ENCODE measurements at places on chromosomes 7 and 10.

GRCh38 chr7:5200561-5201235 lies 10.7 kb downstream of the WIPI2 start:
- no peak for DNase-seq

DNA sequence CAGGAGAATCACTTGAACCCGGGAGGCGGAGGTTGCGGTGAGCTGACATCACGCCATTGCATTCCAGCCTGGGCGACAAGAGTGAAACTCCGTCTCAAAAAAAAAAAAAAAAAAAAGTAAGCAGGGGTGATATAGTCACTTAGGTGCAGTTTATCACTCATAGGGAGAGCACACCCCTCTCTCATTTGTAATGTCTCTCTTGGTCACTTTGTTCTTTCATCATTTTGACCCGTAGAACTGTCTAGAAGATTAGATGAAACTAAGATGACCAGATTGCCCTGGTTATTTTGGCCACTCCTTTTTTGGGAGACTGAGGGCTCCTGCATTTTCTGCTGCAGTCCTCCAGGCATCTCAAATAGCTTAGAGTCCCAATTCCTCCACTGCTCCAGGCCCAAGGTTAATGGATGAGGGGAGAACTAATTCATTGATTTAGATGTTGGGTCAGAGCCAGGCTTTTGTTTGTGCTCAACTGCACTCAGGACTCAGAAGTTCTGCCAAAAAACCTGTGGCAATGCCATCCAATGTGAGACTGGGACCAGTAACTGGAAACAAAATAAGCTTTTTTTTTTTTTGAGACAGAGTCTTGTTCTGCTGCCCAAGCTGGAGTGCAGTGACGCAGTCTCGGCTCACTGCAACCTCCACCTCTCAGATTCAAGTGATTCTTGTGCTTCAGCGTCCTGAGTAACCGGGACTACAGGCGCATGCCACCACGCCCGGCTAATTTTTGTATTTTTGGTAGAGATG lies 50.0 kb upstream of the CAMK1D start:
- DNase-seq, result no peak

GRCh38 chr7:120740348-120740747 lies 117.6 kb downstream of the TSPAN12 start:
- DNase-seq, result no peak

- DNase-seq, result no peak
Observed at GRCh38 chr7:20013536-20013935, 203.6 kb downstream of the MACC1 start.

GRCh38 chr7:129421717-129422250 lies 12.4 kb upstream of the STRIP2 start:
- DNase-seq, result no peak

DNA sequence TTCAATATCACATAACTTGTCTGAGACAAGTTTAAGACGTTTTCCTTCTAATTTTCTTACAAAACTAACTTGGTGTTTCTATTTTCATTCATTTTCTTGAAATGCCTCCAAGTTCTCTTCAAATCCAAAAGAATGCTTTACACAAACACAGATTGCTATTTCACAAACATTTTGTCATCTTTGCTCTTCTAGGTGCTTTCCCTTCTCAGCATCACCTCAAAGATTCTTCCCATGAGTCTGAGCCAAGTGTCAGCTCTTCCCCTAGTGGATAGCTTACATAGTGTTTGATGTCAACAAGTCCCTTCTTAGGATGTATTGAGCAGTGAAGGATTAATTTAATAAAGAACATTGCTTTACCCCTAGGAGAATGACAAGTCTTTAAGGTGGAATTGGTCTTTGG lies 38.1 kb upstream of the SEMA3A start:
- no peak for DNase-seq

DNA sequence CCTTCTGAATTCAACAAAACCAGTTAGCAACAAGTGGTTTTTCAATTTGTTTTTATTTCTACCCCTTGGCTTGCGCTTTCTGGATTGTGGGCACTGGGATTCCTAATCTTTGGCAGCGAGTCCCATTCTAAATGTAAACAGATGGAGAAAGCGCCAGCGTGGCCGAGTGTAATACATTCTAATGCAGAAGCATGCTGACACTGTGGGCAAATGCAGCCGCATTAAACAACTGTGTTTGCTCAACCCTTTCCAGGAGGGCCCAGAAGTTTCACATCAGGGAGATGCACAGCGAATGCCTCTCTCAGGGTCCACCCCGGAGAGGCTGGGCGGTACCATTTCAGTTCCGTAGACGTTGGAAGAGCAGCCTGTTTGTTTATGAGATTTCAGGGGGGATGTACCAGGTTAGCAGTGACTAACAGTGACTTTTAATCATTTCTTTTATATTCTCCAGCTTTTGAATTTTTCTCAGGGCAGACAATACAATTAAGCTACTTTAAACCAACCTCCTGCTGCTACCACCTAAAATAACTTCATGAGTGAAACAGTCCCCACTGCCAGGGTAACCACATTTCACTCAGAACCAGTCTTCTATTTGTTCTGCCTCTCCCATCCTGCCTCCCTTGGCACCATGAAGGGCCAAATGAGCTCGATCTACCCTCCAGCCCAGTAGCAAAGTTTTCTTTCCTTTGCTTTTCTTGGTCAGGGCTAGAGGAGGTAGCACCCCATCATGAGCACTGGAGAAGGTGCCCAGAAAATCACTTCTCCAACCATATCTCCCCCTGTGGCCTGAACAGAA lies 164.2 kb upstream of the ITGB1 start:
- DNase-seq, result no peak
